Stimulated activated CD8-positive, alpha-beta memory T cell treated with anti-CD3 and anti-CD28 coated beads, Interleukin-2, amount 100 ng/mL, for 1 hour (primary cell): ENCODE measurements at places on chromosomes 4 and X.

DNA sequence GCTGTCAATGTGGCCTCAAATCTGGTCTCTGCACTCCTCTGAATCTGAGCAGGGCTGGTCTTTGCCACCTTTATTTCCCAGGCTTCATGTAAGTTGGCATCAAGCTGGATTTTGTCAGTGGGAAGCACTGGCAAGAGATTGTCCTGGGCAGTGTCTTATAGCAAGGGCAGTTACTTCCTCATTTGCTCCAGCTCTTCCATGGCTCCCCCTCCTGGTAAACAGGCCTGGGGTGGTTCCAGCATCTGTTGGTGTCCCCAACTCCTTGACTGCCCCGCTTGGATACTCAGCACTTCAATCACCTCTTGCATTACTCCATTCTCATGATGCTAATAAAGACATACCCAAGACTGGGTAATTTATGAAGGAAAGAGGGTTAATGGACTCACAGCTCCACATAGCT is 15.0 kb upstream of the REST start:
- DNase-seq = no peak

DNA sequence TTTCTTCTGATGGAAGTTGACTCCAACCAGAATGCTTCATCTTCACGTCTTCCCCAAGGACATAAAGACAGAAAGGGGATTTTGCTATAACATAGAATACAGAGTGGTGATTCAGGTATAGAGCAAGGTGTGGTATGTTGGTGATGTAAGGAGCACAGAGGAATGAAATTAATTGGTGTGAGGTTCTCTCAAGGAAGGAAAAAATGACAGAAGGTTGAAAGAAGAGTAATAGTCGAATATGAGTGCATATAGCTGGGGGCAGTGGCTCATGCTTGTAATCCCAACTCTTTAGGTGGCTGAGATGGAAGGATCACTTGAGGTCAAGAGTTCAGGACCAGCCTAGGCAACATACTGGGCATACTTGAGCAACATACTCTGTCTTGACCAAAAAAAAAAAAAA is 20.1 kb downstream of the KIAA0232 start:
- DNase-seq = no peak

DNA sequence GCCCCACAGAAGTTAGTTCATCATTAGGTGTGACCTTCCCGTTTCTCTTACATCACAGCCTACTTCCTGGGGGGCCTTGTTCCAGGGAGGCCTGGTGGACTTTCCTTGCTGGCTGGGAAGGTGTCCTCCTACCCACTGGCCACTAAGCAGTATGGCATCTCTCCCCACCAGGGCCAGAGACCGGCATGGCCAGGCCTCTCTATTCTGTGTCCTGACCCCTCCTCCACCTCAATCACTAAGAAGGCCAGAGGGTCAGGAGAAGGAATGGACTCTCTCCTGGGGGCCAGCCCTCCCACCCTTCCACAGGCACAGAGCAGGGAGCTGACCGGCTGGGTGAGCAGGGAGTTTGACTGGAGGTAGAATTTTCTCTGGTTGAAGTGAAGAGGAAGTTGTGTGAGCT is 81.9 kb downstream of the PJA1 start:
- no peak for DNase-seq

DNA sequence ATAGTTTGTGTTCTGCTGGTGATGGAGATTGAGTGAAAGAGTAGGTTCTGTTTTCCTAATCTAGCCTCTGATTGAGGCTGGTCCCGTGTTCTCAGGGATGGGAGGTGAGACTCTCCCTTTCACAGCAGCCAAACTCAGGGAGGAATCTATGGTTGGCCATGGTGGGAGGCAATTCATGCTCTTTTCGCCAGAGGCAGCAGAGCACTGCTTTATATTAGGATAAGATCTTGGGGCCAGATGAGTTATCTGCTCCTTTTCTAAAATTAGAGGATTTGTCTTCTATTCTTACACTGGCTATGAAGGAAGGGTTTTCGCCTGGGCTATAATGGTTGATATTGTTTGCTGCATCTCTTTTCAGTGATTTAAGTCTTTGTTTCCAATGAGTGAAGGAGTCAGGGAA is 63.9 kb upstream of the NLGN4X start:
- DNase-seq = no peak

- no peak for DNase-seq
Measured at GRCh38 chr4:555566-556275, 20.4 kb downstream of the TMEM271 start.

- no peak for DNase-seq
Measured at GRCh38 chr4:39658756-39659155, 20.1 kb upstream of the SMIM14 start.

DNA sequence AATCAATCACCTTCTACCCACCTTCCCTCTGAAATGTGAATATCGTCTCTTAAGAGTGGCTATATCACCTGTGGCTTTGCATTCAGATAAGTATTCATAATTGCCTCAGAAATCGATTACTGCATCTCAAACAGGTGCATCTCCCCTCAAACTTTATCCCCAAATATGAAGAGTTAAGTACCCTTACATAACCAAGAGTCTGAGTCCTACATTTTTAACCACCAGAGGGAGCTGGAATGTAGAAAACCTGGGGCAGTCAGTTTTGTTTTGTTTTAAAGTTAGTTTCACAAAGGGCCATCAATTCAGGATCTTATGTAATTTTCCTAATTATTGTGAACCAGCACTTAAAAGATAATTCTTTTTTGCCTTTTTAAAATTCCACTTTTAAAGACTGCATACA is 5.7 kb downstream of the TCEANC start:
- DNase-seq = no peak

- DNase-seq = no peak
Measured at GRCh38 chrX:39293203-39293602, 491.9 kb downstream of the MID1IP1 start.

- no peak for DNase-seq
Measured at GRCh38 chr4:175066923-175067627, 148.9 kb downstream of the ADAM29 start.

DNA sequence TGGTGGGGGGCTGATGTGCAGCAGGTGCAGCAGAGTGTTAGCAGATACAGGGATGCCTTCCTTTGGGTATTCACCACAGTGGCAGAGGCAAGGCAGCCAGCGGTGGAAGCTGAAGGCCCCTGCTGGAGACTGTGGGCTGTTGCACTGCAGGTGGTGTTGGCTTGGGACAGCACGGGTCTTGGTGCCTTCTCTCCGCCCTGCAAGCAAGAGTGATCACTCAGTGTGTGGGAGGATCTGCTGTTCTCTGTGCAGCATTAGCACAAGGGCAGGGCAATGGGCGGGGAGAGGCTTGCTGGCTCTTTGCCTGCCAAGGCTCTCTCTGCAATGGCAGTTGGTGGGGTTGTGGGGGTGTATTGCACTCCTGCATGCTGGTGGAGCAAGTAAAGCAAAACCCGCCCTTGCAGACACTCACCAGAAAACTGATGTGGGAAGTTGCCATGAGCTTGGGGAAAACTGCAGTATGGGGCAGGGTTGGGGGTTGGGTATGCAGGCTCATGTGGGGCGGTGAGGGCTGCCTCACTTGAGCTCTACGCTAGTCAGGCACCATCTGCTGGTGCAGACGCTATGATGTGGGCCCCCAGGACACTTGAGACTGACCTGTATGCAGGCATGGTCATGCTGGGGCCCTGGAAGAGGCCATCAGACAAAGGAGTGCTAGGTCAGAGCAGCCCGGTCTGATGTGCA is 820.8 kb upstream of the GRIA3 start:
- DNase-seq = no peak

GRCh38 chr4:75843596-75843995 is 58.7 kb downstream of the PPEF2 start:
- no peak for DNase-seq
